Astrocyte of the cerebellum (primary cell): ENCODE measurements at places on chromosomes 4 and X.
A peak's percentile ranks its signal among the peaks of the same experiment; 100 is the strongest.

DNA sequence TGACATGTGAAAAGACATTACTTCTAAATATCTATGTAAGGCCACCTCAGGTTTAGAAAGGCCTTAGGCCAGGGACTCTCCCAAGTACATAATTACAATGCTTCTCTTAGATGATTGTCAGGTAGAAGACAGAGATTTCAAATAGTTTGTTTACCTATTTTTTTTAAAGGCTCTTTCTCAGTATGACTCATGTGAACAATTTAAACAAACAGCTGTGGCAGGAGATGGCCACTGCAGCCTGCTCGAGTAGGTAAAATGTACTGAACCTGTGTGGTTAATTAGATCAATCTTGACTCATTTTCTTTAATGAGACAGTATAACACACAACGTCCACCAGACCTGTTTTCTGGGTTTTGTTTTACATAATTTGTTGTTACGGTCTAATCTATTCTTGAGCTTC is 50.2 kb downstream of the LEF1 start:
- DNase-seq, result no peak

DNA sequence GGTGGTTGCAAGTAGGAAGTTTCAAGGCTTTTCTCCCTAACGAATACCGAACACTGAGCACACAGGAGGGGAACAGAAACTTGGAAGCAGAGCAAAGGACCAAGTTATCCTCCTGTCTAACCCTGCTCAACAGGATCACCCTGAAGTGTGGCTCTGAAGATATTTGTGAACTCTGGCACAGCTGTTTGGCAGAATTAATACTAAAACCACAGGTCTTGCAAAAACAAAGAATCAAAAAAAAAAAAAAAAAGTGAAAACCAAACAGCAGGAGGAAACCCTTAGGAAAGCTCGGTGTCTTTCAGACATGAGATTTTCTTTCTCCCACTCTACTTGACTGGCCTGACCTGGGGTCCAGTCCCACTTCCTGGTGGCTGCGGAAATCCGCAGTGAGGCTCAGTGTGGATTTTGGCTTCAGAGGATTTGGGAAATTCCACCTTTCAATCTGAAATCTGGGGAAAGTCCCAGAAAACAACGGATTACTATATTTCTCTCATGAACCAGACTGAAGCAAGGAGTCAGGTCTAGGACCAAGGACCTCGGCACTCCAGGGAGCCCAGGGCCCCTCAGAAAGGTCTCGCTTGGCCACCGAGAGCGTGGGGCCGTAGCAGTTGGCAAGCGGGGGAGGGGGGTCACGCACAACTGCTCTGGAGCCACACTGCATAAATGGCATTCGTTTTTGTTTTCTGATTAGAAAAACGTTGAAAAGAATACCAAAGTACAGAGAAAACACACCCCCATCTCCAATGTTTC is 867 bp downstream of the TIFA start:
- no peak for DNase-seq

DNA sequence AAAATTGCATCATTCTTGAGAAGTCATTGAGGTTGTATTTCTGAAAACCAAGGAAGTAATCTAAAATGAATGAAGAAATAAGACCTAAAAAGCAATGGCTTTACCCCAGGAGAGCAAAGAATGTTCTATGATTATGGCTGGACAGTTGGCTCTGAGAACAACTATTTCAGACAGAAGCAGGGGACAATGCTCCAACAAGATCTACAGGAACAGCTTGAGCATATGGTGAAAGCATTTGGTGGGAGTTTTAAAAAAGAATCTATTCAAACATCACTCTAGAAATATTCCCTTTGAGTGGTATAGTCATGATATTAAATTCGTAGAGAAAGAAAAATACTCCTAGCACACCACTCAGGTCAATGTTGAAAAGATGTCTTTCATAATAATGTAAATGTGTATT is 26.7 kb downstream of the DYNLT3 start:
- DNase-seq, result no peak

DNA sequence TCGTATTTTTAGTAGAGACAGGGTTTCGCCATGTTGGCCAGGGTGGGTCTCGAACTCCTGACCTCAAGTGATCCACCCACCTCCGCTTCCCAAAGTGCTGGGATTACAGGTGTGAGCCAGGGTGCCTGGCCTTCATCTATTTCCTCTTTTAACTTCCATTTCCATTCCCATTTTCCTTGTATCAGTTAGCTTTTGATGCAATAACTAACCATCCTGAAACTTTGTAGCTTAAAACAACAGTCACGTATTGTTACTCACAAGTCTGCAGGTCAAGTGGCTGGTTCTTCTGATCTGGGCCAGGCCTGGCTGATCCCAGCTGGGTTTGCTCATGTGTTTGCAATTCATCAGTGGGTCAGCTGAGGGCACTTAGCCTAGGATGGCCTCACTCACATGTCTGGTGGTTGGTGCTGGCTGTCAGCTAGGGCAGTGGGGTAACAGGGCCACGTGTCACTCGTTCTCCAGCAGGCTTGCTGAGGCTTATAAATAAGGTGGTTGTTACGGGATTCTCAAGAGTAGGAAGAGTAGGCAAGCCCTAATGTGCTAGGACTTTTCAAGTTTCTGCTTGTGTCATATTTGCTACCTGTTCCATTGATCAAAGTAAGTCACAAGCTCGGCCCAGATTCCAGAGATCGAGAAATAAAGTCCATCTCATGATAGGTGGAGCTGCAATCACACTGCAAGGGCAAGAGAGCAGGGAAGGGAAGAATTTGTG is 88.2 kb downstream of the SOWAHB start:
- no peak for DNase-seq

DNA sequence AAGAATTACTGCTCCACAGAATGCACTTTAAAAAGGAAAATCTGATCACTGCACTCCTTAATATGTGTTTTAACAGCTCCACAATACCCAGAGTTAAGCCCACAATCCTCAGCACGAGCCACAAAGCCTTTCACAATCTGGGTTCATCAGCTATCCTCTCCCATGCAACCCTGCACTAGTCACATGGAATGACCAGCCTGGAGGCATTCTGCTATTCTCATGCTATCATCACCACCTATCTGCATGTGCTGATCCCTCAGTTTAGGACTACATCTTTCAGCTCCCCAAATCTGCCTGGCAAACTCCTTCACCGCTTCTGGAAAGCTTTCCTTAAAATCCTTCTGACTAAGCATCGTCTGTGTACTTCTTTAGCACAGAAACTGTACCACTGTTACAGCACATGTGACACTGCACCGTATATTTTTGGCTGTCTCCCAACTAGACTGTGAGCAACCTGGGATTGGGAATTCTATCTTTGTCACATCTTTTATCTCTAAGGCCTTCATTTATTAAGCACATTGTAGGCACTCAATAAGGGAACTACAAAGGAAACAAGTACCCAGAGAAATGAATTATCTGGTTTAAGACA is 18.3 kb upstream of the EIF1AX start:
- no peak for DNase-seq

GRCh38 chrX:136146614-136147314 is 569 bp upstream of the FHL1 start:
- no peak for DNase-seq

DNA sequence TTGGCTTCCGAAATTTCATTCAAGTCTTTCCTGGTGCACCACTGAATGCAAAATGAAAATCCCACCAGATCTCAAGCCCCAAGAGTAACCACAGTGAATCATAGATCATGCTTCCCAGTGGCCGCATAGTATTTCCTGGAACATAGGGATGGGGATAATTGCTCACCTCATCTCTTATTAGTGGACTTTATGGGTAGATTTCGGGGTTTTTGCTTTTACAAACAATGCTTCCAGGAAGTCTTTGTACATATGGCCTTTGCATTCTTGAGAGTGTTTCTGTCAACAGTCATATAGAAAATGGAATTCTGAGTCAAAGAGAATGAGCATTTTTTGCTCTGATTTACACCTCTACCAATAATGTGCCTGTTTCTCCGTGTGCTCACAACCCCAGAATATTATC is 53.4 kb downstream of the PPEF2 start:
- no peak for DNase-seq

DNA sequence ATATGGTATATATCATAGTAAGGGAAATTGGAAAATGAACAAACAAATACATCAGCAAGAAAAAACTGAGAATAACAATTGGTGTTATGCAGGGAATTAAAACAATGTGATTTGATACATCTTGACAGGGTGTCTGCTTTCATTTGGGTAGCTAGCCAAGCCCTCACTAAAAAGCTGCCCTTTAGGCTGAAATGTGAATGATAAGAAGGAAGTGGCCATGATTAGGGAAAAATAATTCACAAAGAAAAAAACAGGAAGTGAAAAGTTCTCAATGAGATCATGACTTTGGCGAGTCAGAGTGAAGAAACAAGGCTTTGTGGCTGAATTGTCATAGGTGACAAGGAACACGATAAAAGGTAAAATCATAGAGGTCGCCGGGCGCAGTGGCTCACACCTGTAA is 675.8 kb upstream of the SLIT2 start:
- DNase-seq, result no peak

DNA sequence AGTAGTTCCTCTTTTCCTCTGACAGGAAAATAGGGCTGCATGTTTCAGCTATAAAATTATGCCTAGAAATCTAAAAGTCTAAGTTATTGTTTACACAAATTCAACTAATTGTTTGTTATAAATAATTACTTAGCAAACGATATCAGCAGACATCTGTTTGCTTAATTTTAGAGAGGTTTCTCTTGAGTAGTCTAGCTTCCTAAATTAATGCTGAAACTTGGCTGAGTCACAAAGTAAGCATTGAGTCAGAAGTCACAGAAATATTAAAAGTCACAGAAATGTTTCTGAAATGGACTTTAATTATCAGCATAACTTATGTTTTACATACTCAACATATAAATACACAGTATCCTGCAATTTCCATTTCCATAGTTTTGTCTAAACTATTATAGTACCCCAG is 1044.0 kb downstream of the CCSER1 start:
- DNase-seq, result no peak

- peak; percentile 28 for DNase-seq
These were observed 16.4 kb downstream of the PLP1 start for GRCh38 chrX:103792916-103793544.

DNA sequence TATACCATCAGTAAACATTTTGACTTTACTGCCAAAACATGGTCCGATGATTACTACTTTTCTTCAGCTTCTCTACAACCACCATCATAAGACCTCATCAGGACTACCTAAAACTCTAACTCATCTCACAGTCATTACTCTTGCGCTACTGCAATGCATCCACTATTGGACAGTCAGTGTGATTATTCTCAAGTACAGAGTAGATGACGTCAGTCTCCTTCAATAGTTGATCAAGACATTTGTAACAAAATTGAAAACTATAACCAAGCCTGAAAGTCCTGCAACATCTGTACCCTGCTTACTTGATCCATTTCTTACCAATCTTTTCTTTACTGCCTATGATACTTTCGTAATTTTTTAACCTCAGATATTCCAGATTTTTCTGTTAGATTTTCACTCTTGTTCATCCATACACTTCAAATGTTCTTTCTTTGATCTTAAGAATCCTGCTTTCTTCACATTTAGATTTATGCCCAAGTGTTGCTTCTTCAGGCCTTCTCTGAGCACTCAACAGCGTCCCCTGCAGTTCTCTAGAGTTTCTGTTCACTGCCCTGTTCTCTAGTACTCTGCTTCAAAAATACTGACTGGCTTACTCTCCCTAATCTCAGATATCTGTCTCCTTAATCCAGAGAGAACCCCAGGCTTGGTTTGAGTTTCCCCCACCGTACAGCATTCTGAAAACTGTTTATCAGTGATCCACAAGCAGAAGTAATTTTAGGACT is 1517.6 kb downstream of the STIM2 start:
- no peak for DNase-seq

- DNase-seq, result no peak
These were observed 40.4 kb downstream of the FOXR2 start for GRCh38 chrX:55663584-55663983.

- DNase-seq, result no peak
These were observed 214.0 kb downstream of the FBXW7 start for GRCh38 chr4:152321923-152322322.

GRCh38 chr4:24573582-24573981 is 10.8 kb downstream of the DHX15 start:
- DNase-seq, result no peak

- no peak for DNase-seq
These were observed 39.7 kb downstream of the RASGEF1B start for GRCh38 chr4:81431971-81432370.

- DNase-seq, result no peak
These were observed 10.2 kb downstream of the BDH2 start for GRCh38 chr4:103089481-103089880.
